ENCODE measurements at places on chromosomes 5 and 9.

DNA sequence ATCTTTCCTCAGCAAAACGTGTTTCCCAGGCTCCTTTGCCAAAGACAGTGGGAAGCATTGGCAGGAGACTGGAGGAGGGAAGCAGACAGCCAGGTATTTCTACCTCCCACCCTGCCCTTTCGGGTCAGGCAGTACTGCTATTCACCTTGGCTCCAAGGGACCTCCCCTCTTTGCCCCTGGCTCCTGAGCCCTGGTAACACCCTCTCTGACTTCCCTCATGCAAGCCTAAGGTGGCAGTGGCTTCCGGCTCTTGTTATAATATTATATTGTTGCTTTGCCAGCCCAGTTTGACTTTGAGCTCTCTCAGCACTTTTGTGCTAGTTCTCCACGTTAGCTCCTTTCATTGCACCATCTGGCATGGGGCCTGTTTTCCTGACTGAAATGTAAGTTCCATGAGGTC lies 81.6 kb upstream of the IFNK start:
- no peak for DNase-seq

DNA sequence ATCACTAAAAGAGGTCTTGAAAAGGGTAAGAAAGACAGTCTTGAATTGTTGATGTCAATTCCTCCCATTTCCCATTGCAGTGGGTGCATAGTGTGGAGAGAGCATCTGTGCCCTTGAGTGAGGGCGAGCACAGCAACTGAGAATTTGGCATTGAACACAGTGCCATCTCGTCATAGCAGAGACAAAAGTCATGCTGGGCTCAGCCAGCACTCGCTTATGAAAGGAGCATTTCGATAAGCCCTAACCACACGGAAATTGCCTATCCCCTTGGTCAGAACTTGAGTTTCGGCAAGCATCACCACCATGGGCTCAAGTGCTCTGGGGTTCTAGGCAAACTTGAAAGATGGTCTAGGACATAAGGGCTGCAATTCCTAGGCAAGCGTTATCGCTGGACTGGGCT lies 712.8 kb upstream of the CDH10 start:
- DNase-seq: no peak

DNA sequence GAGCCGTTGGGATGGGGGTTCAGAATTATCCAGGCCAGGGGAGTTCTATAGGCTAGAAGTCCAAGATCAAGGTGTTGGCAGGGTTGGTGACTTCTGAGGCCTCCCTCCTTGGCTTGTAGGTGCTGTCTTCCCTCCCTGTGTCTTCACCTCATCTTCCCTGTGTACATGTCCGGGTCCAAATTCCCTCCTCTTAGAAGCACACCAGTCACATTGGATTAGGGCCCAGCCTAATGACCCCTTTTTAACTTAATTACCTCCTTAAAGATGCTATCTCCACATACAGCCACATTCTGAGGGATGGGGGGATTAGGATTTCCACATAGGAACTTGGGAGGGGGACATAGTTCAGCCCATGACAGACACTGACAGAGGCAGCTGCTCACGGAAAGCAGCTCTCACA lies 12.1 kb downstream of the LRSAM1 start:
- no peak for DNase-seq

DNA sequence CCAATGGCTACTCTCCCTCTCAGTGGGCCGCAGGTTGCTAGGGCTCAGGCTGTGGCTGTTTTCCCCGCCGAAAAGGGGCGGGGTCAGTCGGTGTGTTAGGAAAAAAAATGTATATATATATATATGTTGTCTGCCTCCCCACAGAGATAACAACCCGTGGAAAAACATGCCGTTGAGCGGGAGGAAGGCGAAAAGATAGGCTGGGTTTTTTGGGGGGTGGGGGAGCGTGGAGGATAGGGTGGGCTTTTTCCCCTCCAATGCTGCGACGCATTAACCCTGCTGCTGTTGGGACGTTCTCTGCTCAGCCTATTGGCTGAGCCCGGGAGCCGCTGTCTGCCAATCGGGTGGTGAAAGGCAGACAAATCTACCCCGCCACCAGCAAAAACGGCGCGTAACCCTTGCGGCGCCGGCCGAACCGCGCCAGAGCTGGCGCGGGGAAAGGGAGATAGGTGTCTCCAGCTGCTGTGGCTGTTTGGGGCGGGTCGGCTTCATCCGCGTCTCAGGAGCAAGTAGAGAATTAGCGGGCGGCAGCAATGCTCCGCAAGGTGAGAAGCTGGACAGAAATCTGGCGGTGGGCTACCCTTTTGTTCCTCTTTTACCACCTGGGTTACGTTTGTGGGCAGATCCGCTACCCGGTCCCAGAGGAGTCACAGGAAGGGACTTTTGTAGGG lies at the start of gene PCDHGC4:
PCDHGC4 (plus strand) TSS at position 390 of the 671 bp plus-strand sequence; CDS start at position 534, 144 bp downstream.
- DNase-seq: no peak

DNA sequence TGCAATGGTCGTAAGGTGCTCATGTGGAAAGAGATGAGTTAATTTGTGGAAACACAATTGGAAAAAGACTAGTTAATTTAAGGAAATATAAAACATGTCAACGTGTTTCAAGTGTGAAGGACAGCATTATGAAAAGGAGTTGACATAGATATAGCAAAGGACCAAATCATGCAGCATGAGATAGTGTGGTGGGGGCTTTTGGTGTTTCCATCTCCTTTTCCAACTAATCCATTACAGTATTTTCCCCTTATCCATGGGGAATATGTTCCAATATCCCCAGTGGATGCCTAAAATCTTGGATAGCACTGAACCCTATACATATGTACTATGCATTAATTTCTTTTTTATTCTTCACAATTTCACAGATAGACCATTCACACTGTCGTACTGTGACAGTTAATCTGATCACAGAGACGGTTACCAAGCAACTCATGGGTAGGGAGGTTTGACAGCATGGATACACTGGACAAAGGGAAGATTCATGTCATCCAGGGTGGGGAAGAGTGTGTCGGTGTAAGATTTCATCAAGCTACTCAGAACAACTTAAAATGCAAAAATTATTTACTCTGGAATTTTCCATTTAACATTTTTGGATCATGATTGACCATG lies 238.6 kb downstream of the CDH12 start:
- DNase-seq: no peak

DNA sequence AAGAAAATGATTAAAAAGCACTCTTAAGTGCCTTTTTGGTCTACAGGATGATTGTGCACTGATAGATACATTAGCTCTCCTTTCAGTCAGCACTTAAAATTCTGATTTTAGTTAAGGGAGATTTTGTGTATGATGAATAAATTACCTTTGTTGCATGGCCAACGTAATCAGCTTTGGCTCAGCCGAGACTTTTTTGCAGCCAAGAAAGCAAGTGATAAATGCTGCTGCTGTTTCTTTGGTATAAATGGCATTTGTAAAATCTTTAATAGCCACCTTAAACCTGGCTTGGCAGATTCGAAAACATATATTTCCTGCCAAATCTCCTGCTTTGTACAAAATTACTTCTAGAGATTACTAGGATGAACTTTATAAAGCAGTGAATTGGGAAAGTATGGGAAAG lies 147.7 kb downstream of the DCP2 start:
- no peak for DNase-seq

DNA sequence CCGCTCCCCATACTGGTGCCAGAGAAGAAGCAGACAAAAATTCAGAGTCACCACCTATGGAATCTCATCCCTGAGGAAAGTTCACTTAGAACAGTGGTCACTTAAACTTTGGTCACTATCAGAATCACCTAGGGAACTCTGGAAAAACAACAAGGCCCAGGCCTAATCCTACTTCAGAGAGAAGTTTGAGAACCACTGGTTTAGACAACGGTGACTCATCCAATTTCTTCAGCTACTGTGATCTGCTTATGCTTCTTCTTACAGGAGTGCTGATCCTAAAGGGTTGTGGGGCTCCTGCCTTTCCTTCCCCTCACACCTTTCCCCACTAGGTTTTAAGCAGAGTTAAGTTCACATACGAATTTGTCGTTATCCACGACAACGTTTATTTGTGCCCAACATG lies 194.7 kb upstream of the KLF4 start:
- no peak for DNase-seq

DNA sequence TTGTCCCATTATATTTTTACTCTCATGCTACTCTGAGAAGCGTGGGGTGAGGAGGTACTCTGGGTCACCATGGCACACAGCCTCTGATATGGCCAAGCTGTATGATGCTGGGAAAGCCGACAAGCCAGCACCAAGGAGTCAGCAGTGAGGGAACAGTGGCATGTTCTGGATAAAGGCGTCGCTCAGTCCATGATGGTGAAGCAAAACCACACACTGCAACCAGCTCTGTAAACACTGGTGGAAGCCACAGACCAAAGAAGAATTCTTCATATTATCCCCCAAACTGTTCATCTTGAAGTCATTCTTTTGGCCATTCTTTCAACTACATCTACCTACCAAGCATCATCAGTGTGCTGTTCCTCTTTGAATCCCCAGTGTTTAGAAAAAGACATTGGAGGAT lies 264.6 kb downstream of the ARHGEF28 start:
- DNase-seq: no peak

- no peak for DNase-seq
Measured at GRCh38 chr5:75622564-75622963, 11.3 kb downstream of the ANKDD1B start.

DNA sequence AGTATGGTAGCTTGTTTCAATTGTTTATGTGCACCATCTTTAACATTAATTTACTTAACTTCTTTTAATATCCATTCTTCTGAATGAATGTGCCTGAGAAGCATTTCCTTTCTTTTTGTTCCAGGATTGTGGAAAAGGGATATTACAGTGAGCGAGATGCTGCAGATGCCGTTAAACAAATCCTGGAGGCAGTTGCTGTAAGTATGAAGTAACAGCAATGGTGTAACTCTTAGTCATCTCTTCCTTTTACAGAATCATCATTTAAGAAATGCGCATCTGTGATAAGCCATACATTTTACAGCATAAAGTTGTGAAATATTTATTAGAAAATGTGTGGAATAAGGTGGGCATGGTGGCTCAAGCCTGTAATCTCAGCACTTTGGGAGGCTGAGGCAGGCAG lies 117.7 kb downstream of the STARD4 start:
- no peak for DNase-seq

DNA sequence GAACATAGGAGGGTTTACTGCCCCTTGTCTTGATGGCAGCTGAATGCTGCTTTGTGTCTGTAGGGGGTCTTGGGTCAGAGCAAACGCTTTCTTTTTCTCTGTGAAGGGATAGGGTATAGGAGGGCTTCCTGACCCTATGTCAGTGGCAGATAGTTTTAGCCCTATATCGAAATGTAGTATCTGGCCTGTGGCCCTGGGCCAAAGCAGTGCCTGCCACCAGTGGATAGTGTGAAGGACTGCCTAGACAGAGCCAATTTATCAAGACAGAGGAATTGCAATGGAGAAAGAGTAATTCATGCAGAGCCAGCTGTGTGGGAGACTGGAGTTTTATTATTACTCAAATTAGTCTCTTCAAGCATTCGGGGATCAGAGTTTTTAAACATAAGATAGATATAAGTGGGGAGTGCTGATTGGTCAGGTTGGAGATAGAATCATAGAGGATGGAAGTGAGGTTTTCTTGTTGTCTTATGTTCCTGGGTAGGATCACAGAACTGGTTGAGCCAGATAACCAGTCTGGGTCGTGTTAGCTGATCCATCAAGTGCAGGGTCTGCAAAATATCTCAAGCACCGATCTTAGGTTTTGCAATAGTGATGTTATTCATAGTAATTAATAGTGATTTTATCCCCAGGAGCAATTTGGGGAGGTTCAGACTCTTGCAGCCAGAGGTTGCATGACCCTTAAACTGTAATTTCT lies 178.5 kb downstream of the GDNF start:
- no peak for DNase-seq

DNA sequence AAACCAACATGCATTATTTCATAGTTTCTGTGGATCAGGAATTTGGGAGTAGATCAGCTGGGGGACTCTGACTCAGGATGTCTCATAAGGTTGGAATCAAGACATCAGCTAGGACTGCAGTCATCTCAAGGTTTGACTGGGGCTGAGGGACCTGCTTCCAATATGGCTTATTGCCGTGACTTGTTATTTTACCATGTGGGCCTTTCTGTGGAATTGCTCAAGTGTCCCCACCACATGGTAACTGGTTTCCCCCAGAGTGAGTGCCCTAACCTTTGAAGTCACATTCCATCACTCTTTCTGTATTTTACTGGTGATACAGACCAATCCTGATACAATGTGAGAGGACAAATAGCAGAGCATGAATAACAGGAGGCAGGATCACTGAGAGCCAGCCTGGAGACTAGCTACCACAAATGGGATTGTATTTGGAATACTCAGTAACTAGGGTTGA lies 70.2 kb upstream of the ELL2 start:
- no peak for DNase-seq

DNA sequence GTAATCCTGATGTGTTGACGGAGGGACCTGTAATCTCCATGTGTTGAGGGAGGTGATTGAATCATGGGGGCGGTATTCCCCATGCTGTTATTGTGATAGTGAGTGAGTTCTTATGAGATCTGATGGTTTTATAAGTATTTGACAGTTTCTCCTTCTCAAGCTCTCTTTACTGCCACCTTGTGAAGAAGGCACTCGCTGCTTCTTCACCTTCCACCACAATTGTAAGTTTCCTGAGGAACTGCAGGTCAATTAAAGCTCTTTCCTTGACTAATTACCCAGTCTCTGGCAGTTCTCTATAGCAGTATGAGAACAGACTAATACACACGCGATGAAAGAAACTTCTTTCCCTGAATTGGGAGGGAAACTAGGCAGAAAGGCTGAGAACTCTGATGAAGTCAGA lies 141.1 kb upstream of the RAD23B start:
- DNase-seq: no peak

GRCh38 chr5:14715481-14715880 lies 51.0 kb downstream of the OTULIN start:
- no peak for DNase-seq

GRCh38 chr5:14968796-14969195 lies 97.2 kb upstream of the ANKH start:
- DNase-seq: no peak

GRCh38 chr9:125996791-125997190 lies 249.6 kb downstream of the PBX3 start:
- DNase-seq: no peak

DNA sequence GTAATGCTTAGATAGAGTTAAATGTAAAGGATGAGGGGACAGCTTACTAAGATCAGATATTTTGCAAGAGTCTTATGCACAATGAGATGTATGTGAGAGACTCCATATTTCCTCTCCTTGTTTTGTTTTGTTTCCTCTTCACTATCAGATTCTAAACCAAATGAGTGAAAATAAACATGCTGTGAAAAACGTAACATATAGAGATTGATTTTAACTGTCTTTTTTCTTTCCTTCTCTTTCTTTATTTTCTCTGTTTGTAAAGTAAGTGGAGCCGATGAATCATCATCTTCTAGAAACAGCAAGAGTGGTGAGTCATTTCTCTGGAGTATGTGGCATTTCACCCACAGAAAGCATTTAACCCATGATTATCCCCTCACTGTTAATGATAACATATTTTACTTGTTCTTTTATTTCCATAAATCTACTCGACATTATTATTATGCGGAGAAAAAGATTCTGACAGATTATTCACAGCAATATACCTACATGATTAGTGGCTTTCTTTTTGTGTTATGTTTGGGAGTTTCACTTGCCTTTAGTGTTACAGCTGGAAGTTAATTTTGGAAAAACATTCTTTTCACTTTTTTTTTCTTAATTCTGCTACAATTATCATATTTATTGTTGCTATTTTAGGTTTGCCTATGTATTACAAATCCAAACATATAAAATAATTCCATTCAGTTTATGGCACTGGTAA lies 2.1 kb upstream of the ANXA1 start:
- no peak for DNase-seq
